DMS79 treated with DMSO at 0.1 percent for 48 hours (cell line): ENCODE measurements at places on chromosomes 1 and 21.

DNA sequence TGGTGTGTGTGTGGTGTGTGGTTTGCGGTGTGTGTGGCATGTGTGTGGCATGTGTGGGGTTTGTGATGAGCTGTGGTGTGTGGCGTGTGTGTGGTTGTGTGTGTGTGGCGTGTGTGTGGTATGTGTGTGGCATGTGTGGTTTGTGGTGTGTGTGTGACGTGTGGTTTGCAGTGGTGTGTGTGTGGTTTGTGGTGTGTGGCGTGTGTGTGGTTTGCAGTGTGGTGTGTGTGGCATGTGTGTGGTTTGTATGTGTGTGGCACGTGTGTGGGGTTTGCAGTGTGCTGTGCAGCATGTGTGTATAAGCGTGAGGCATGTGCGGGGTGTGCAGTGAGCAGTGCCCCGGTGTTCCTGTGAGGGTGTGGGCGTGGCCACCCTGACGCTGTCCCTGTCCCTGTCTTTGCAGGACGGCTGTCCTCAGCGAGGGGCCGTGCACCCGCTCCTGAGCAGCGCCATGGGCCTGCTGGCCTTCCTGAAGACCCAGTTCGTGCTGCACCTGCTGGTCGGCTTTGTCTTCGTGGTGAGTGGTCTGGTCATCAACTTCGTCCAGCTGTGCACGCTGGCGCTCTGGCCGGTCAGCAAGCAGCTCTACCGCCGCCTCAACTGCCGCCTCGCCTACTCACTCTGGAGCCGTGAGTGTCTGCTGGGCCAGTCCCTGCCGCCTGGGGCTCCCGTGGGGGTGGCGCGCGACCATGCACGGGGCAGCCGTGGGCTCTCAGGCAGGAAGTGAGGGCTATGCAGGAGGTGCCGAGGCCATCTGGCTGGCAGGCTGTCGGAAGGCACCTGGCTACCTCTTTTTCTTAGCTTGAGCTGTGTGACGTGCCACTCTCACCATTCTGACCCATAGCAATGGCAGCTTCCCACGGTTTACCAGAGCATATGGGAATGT, 52.6 kb upstream of the TRAPPC10 start:
- no peak for DNase-seq

DNA sequence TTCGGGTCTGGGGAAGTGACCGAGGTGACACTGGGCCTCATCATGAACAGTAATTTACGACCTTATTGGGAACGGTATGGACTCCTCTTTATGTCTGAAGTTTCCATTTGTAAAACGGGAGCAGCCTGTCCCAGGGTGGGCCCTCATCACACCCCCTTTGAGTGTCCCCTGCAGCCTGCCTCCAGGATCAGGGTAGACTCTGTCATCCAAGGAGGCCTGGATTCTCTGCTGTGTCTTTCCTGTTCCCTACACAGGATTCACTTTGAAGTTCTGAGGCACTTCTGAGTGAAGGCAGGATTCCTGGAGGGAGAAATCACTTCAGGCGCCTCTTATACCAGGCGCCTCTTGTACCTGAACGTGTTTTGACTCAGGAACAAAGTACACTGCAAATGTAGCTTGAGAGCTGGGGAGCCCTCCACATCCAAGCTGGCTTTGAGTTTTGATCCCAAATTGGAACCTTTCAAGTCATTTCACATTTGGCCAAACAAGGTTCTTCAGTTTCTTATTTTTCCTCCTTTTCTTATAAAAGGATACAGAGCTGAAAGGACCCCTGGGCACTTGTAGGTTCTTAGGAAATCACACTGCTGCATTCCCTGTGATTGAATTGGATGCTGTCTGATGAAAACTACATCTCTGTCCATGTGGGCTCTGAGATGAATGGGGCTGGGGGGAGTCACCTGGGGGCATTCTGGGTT, 106.0 kb downstream of the SUSD4 start:
- DNase-seq: no peak

DNA sequence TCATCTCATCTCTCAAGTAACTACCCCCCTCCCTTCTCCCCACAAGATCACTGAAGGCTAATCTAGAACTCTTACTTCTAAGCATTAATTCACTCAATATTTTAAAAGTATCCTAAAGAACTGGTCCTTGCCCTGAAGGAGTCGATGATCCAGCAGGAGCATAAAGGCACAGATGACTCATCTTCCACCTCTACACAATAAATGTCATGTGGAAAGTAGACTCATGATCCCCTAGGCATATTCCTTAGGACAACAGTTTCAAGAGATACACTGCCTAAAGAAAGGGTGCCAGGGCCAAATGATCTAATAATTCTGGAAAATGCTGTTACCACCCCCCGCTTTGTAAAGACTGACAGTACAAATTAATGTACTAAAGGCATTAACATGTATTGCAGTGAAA, 85.8 kb upstream of the DIRAS3 start:
- DNase-seq: no peak

DNA sequence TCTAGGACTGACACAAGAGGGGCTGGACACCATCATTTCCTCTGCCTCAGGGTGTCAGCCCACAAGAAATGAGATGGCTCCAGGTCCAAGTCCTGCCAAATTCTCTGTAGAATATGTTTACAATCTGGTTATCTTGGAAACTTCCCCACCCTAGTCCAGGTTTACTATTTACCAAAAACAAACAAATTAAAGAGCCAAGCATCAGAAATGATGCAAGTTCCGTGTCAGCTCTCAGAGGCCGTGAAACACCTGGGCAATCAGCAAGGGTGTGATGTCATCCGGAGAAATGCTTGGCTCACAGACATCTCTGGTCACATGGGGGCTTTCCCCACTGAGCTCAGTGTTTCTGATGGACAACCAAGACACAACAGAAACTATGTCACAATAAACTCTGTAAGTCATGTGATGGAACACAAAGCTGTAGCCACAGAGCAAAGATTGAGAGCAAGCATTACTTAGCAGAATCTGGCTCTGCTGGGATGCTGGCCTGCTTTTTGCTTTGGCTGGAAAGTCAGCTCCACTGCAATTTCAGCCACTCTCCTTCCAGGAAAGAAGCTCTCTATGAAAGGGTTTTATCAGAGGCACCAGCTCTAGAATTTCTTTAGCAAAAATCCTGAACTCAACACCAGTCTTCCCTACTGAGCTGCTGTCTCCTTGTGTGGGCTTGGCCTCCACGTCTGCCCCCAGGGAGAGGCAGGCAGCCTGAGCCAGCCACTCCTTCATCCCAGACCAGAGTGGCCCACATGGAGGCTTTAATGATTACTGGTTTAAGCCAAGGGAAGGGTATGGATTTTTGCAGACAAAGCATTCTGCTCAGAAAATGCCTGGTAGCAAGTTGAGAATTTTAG, 55.9 kb downstream of the NENF start:
- DNase-seq: no peak

- DNase-seq: no peak
Observed at GRCh38 chr21:28311411-28312190, 681.1 kb downstream of the LTN1 start.

- no peak for DNase-seq
Observed at GRCh38 chr1:108570128-108570527, 10.2 kb downstream of the EEIG2 start.

- DNase-seq: no peak
Observed at GRCh38 chr1:203144661-203145060, 17.1 kb downstream of the ADORA1 start.

GRCh38 chr21:19268686-19269085, 865.1 kb upstream of the TMPRSS15 start:
- no peak for DNase-seq

DNA sequence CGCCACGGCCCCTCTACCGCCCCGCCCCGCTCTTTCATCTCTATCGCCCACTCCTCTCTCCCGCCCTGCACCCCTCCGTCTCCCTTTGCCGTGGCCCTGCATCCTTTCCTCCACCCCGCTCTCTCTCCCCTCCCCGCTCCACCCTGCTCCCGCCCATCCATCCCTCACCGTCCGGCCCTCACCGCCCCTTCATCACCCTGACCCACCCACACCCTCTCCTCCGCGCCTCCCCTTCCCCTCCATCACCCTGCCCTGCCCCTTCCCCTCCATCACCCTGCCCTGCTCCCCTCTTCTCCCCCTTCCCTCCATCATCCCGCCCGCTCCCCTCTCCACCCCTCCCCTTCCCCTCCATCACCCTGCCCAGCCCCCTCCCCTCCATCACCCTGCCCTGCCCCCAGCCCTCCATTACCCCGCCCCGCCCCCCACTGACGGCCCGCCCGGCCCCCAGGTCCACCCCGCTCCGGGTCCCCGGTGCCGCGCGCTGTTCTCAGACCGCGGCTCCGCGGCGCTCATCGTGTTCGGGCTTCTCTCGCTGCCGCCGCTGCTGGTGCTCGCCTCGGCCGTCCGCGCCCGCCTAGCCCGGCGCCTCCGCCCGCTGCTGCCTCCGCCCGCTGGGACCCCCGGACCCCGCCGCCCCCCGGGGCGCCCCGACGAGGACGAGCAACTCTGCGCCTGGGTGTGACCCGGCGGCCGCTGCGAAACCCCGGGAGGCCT, 6.2 kb upstream of the ANKRD65 start:
- DNase-seq: no peak

DNA sequence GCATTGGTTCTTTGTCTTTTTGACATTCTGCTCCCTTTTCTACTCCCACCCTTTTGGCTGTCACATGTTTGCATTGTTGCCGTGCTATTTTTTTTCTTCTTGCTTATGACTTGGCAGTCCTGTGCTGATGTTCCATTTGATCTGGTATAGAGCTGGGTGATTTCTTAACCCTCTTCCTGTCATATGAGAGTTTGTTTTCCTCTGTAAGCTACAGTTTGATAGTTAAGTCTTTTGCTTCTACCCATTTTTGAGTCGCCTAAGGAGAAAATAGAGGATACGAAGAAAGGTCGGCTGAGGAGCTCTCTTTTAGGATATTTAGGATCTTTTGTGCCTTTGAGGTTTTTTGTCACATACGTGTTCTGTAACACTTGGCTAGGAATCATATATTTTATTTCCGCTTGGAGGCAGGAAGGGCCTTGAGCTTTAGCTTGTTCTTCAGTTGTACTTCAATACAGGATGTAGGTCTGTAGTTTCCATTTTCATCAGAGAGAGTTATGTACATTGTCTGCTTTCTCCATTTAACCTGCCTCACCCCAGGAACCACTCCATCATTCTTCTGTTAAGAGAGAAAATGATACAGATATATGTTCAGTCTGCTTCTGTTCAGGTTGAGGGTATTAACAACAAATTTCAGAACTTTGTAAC, 150.7 kb downstream of the BACH1 start:
- no peak for DNase-seq

DNA sequence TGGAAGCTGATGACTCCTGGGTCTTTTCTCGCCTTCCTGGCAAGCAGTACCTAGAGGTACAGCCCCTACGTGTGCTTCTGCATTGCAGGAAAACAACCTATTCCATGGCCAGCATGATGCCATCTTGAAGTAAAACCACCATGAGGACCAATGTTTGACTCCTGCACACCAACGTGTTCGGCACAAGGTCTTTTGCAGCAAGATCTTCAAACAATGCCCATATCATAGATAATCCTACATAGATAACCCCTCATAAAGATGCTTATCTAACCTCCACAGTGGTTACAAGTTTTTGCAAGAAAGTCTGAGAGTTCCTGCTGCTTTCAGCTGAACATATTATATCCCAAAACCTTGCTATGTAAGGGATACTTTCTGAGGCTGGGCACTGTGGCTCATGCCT, 141.1 kb upstream of the MAP1LC3C start:
- DNase-seq: no peak

DNA sequence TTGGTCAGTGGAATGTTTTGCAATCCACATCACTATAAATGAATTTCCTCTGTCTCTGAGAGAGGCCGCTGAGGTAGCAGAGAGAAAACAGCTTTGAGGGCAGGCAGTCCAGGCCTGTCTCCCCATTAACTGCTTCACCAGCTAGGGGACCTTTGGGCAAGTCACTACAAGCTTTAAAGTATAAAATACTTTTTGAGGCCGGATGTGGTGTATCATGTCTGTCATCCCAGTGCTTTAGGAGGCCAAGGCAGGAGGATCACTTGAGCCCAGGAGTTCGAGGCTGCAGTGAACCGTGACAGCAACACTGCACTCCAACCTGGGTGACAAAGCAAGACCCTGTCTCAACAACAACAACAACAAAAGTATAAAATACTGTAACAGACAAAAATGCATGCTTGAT, 6.4 kb downstream of the IL6R start:
- no peak for DNase-seq

GRCh38 chr1:64476251-64476952, 6.5 kb downstream of the CACHD1 start:
- no peak for DNase-seq

- no peak for DNase-seq
Observed at GRCh38 chr21:33244779-33245105, 15.0 kb downstream of the IFNAR2 start.

DNA sequence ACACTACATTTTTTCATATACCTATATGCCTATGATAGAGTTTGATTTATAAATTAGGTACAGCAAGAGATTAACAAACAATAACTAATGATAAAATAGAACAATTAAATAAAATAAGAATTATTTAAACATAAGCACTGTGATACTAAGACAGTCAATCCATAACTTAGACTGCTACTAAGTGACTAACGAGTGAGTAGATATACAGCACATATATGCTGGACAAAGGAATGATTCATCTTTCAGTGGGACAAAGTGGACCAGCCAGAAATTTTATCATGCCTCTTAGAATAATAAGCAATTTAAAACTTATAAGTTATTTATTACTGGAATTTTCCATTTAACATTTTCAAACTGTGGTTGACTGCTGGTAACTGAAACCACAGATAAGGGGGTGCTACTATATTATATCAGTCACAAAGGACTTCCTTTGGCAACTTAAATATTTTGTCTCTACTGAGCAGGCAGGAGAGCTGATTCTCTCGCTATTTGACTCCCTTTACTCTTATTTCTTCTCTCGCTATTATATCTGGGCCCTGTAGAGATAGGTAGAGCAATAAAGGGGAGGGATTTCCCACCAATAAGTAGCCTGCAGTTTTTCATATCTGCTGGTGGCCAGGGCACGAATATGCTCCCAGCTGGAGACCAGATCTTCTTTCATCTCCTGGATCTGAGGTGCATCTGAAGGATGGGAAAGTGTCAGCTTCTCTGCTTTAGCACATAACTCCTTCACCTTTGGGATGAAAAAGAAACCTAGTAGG, 10.8 kb downstream of the SPTA1 start:
- DNase-seq: no peak

GRCh38 chr1:155079210-155079486, 511 bp downstream of the EFNA3 start:
- no peak for DNase-seq

DNA sequence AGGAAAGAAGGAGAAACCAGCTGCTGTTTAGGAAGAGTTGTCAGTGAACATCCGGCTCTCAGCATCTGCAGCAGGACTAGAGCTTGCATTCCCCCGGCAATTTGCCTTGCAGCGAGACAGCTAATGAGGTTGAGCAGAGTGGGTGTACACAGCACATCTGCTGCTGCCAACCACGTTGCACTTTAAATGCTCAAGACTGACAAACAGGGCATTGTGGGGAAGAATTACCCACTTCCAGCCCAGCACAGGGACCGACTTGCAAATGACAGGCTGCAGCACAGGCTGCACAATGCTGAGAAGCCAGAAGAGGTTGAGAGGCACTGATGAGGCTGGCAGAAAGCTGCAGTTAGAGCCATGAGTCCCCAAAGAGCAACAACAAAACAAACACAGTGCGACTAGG, 47.5 kb upstream of the PLA2G2C start:
- DNase-seq: no peak
